ENCODE measurements at places on chromosomes 12 and 14.

DNA sequence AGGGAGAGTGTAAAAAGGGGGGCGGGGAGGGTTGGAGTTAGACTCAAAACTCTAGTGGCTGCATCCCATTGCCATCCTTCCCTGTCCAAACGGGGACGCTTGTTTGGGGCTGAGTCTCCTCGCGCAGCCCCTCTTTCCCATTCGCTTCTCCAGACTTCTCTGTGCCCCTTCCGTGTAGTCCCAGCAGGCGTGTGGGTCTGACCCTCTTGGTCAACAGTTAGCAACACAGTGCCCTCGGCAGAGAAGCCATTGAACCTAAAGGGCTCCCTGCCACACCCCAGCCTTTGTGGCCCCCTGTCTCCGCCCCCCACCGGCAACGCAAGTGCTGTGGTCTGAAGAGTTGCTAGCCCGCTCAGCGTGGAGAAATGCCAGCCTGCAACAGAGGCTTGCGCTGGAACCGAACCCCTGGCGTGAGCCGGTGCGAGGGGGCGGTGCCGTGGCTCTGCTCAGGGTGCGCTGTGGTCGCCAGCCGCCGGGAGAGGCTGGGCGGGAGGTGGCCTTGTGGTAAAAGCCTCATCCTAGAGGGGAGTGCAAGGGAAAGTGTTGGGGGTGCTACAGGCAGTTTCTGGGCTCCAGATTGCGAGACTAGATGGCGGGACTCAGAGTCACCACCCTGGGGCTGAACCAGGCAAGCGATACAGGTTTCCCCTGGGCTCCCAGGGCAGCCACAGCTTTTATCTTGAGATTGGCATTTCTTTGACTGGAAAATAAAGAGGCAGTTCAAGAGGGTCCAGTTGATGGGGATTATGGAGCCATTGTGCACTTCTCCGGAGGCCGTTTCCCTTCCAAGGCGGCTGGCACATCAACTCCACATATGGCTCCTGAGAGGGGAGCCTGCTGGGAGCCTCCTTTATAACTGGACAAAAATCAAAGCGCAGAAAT is 2.1 kb downstream of the PLXNC1 start:
- peak; percentile 17 for DNase-seq

- DNase-seq: peak; percentile 44
These were observed 125.9 kb upstream of the ATF1 start for GRCh38 chr12:50637870-50638481.

GRCh38 chr12:125254856-125255255 is 189.6 kb downstream of the AACS start:
- DNase-seq: no peak

DNA sequence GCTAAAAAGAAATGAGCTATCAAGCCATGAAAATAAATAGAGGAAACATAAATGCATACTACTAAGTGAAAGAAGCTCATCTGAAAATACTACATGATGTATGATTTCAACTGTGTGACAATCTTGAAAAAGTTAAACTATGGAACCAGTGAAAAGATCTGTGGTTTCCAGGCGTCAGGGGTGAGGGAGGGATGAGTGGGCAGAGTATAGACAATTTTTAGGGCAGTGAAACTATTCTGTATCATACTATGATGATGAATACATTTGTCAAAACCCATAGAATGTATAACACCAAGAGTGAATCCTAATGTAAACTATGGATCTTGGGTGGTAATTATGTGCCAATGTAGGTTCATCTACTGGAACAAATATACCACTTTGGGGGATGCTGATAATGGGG is 21.3 kb downstream of the SPX start:
- no peak for DNase-seq

GRCh38 chr12:98416845-98417244 is 98.5 kb upstream of the TMPO start:
- DNase-seq: no peak

DNA sequence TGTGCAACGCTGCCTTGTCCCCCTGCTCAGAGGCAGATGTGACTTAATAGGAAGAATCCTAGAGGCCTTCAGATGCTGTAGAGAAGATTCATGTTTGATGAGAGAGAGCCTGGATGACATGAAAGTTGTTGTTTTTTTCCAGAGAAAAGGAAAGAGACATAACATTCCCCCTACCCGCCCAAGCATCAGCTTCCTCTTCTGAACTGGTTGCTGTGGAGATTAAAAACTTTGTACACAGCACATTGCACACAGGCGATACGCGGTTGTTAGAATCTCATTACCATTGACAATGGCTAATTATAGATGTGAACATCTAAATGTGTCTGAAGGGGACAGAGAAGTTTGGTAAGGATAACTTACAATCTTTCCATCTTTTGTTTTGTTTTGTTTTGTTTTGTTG is 13.6 kb upstream of the ETFBKMT start:
- no peak for DNase-seq

DNA sequence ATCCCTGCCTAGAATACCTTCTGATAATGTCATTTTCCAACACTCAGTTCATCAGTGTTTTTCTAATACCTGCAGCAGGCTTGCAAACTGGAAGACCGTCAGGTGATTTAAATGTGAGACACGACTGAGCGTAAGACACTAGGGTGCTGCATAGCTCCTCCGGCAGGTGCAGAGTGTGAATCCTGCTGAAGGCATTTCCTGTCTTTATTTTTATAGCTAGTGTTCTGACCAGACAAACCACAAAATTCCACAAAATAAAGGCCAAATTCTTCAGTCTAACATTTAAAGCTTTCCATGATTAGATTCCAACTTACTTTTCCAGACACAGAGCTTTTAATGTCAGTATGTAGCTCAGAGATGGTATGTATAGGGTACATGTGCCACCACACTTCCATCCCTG is 70.7 kb downstream of the BBS10 start:
- no peak for DNase-seq

DNA sequence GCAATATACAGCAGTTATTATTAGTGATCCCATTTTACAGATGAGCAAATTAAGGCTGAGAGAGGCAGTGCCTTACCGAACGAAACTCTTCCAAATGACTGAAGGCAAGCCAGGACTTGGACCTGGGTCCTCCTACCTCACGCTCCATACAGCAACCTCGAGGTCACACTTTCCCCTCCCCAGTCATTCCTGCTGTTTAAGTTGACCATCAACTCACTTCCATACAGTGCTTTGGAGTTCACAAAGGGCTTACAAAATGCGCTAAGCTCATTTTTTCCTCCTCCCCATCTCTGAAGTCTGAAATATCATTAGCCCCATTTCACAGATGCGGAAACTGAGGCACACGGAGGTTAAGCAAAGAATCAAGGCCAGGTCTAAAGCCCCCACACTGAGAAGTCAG is 4.3 kb downstream of the HNF1A start:
- no peak for DNase-seq

- no peak for DNase-seq
These were observed 20.3 kb downstream of the FCF1 start for GRCh38 chr14:74733221-74733620.

- DNase-seq: no peak
These were observed 331.2 kb upstream of the SFSWAP start for GRCh38 chr12:131379738-131380137.

DNA sequence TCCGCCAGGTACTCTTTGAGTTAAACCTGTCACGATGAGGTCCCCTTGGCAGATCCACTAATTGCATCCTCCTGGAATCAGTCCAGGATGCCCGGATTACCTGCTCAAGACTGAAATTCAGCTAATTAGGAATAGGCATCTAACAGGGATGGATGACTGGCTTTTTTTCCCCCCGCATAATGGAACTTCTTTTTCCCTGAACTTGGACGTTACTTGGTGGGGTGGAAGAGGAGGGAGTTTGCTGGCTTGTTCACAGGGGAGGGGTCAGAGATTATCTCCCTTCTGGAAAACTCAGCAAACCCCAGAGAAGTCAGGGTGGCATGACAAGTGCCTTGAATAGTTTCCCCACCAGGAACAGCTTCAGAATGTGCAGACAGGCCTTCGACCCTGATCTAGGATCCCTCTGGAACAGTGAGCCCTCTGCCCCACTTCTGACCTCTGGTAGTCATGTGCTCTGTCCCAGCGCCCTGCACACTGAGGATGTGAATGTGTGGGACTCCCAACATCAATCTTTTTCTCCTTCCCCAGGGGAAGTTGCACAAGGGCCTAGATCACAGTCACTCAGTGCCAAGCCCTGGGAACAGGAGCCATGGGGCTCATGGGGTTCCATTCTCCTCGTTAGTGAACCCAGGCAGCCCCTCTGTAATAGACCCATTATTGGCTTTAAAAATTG is 142.5 kb downstream of the SMOC1 start:
- no peak for DNase-seq

DNA sequence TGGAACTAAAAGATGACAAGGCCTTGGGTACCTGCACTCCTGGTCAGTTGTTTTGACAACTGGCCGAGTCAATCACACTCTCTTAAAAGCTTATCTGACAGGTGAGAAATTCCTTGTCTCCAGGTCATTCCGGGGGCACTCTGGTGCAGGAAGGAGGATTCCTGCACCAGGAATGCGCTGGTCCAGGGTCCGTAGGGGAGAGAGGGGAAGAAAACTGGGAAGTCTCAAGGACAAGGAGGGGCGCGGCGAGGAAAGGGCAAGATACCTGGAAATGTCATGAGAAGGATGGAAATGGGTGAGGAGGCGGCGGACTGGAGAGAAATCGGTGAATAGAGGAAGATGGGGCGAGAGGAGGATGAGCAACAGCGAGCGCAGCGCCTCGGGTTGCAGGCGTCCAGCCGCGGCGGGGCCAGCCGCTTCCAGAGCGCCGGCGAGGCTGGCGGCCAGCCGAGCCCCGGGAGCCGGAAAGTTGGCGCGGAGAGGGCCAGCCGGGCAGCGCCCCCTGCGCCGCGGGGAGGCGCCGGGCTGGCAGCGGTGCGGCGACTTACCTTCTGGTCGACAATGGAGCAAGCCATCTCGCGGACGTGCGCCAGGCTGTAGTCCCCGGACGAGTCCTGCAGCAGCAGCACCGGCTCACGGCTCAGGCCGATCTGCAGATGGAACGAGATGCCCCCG is 809 bp downstream of the PRKD1 start:
- DNase-seq: no peak

DNA sequence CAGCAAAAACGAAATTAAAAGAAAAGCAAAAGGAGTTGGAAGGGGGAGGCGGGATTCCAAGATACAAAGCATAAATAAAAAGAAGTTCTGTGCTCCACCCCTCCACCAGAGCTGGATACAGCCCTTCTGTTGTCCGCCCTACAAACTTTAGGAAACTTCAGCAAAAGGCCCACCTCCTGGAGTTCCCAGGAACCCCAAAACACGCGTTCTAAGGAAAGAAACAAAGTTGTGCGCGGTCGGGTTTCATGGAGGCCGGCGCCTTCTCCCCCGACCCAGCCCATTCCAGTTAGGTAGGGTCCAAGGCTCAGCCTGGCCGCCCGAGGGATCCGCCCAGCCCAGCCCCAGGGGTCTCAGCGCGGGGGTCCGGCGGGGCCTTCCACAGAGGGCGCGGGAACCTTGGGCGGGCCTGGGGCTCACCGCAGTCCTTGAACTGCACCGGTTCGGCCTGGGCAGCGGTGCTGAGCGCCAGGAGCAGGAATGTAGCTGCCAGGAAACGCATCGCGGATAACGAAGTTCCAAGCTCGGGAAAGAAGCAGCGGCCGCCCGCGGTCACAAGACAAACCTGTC is at the start of gene NPC2:
Gene NPC2, minus strand, starts transcription at position 530 of the 567 bp plus-strand sequence. Its CDS starts 31 bp downstream, at position 499.
- no peak for DNase-seq

All from central memory CD4-positive, alpha-beta T cell (primary cell).